HS-5 (cell line): ENCODE measurements at places on chromosomes 7 and 10.

- DNase-seq, result no peak
These were observed 87.5 kb upstream of the GJD4 start for GRCh38 chr10:35517431-35518181.

DNA sequence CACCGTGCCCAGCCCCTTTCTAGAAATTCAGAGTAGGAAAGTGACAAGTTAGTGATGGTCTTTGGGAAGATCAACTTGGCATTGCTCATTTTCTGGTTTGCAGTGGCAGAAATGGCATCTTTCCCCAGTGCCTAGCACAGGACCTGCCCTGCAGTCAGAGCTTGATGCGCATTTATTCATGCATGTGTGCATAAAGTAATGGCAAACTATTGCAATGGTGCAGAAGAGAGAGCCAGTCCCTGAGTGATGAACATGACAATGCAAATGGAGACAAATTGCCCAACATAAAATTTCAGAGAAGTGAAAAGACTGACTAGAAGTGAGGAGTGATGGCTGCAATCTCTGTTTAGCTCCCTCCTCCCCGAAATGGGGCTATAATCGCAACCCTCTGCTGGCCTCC is 268.2 kb downstream of the CCSER2 start:
- DNase-seq, result no peak

DNA sequence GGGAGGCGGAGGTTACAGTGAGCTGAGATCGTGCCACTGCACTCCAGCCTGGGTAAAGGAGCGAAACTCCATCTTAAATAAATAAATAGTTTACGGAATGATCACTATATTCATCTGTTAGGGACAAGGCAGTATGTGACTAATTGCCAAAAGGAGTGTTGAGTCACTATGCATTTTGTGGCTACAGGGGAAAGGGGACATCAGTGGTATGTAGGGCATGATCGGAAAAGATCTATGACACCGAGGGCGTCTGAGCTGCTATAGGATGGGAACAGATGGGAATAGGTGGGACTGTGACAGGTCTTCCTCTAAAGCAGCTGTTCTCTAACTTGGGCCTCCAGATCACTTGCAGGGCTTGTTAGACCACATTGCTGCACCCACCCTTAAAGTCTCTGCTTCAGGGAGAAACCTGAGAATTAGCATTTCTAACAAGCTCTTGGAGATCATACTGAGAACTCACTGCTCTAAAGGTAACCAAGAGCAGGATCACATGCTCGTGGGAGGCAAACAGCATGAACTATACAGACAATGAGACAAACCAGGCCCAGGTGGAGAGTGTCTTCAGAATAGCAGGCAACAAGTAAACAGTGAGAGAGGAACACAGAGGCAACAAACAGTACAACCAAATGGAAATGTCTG is 65.1 kb upstream of the ITGA8 start:
- DNase-seq, result no peak

DNA sequence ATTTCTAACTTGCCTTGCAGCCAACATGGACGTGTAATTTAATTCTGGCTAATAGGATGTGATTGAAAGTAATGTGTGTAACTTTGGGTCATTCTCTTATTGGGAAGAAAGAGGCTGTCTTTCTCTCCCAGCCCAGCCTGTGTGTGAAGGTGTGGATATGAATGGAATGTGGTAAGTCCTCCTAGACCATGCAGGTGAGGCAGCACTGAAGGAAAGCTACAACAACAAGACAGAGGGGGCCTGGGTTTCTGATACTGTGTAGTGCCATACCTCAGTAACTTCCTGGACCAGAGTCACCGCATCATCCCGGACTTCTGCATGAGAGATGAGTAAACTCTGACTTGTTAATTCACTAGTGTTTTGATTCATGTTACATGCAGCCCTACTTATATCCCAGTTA is 237.0 kb downstream of the EXOC4 start:
- no peak for DNase-seq

DNA sequence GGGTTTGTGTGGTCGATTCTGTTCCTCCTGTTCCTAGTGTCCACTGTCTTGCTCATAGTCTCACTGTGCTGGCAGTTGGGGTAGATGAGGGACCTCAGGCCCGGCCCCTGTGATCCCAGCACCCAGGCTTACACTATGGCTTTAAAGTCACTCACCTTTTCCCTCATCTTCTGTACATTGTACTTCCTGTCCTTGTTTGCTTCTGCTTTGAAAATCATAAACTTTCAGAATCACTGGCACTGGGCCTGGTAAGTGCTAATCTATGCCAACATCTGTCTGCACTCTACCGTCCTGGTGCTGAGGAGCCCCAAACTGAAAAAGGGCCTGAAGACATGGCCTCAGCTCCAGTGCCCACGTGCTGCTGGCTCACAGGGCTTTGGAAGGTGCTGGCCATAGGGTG is 5.7 kb upstream of the TAS2R60 start:
- DNase-seq, result no peak

- DNase-seq, result no peak
These were observed 19.9 kb upstream of the ZMIZ1 start for GRCh38 chr10:79048639-79049550.

GRCh38 chr10:34087095-34087418 is 728.0 kb downstream of the PARD3 start:
- no peak for DNase-seq

DNA sequence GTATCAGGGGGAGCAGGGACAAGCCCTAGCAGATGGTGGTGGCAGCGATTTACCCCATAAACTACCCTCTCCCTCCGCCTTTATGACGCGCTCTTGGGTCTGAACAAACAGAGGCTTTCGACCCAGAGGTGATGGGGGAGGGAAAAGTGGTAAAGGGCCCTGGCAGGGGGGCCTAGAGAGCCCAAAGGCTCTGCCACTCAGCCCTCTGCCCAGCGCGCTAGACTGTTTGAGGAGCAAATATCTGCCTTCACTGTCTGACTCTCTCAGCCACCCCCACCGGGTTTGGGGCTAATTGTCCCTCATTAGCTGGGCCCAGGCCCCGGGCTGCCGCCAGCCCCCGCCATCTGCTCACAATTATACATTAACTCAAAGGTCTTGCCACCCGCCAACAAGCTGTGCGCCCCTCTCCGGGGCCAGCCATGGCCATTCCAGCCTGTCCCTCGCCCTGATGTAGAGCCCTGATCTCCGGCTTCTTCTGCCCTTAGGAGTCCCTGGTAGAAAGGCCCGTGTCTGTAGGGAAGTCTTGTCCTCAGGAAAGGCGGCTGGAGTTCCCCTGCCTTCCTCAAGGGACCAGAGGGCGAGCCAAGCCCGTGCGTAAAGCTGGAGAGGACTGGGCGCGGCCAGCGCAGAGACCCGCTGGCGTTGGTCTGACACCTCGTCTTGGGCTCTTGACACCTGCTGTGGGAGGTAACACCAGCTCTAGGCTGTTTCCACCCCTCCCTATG is 1.9 kb upstream of the PAX4 start:
- no peak for DNase-seq

DNA sequence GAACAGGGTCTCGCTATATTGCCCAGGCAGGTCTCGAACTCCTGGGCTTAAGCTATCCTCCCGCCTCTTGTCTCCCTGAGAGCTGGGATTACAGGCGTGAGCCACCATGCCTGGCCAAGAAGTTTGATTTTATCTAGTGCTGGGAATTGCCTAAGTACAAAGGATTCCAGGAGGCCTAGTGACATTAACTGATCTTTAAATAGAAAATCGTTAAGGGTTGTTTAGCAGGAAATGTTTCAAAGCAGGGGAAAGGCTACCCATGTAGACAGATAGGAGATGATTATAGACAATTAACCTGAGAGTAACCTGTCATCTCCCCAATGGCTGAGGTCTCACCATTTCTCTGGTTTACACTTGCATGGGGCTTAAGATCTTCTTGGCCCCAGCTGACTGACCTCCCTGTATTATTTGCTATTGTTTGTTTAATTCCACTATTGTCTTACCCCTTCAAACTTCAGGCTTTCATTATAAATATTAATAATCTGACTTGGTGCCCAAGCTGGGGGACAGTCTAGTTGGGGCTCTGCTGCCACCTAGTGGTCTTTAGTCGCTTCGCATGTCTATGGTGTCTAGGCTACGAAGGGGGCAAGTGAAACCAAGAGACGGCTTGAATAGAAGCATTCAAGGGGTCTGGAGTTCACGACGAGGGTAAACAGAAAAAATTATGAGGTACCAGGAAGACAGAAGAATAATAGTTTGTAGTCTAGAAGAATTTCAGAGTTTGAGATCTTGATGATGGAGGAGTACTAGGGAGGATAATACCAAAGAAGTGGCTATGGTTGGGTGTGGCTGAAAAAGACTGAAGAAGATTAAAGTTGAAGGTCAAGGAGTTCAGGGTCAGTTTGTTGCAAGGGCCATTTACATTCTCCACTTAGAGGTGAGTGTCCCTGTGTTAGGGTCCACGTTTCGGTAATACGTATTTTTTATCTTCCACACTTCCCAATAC is 40.4 kb upstream of the BPGM start:
- DNase-seq, result no peak

GRCh38 chr10:128498378-128498730 is 372.1 kb upstream of the MKI67 start:
- no peak for DNase-seq

GRCh38 chr7:123647106-123647730 is 8.4 kb upstream of the LMOD2 start:
- no peak for DNase-seq

- no peak for DNase-seq
These were observed 49.7 kb downstream of the COL17A1 start for GRCh38 chr10:104036069-104036384.

DNA sequence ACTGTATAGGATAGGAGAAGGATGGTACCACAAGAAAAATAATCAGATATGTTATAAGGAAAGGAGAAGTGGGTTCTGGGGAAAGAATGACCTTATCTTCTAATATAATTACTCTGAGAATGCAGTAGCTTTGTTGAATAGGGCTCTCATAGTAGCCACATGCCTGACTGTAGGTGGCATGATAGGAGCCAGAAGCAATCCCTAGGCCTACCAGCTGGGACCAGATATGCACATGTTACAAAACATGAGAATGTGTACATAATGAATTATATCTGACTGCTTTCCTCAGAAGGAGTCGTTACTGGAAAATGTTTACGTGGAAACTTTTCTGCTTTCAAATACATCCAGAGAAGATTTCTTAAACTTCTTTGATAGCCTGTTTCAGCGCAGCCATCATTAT is 53.2 kb upstream of the FAM3C start:
- DNase-seq, result no peak

DNA sequence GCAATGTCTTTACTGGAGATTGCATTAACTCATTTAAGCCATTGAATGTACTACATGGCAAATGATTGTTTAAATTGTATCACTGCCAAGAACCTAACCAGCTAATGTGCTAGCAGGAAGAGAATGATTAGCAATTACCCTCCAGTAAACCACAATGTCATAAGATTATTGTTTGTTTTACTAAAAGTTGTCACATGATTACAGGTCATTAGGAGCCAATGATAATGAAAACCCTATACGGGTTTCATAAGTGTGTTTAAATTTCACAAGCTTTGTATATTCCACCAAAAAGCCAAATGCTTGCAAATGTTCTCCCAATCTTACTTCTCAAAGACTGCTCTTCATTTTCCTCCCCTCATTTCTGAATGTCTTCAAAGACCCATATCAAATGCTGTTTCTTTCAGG is 76.5 kb upstream of the PPP1R3C start:
- no peak for DNase-seq

GRCh38 chr7:22110227-22110839 is 164.6 kb upstream of the CDCA7L start:
- DNase-seq, result peak; percentile 97

DNA sequence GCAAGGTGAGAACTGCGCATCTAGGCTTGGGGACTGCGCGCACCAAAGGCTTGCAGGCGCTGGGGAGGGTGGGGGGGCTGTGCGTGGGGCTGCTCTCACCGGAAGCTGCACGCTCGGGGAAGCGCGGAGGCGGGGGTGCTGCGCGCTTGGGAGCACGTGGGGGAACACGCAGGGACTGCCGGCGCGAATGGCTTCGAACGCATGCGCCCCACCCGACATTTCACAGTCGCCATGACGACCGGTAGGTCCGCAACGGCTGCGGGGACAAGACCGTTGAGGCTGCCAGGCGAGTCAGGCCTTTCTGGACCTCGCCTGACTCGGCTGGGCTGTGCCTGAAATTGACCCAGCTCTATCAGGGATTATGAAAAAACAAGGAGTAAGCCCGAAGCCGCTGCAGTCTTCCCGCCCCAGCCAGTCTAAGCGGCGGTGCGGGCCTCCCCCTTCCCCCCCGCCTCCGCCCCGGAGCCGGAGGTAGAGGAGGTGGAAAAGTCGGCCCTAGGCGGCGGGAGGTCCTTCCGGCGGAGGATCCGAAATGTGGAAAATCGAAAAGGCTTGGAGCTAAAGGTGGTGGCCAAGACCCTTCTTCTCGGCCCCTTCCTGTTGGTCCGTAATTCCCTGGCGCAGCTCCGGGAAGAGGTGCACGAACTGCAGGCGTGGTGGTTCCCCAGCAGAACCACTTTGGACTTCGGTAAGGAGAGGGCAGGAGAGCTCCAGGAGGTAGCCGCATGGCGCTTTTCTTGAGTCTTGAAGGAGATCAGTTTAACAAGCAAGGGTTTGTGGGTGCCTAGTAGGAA is 34.9 kb upstream of the STEAP1 start:
- DNase-seq, result peak; percentile 10

DNA sequence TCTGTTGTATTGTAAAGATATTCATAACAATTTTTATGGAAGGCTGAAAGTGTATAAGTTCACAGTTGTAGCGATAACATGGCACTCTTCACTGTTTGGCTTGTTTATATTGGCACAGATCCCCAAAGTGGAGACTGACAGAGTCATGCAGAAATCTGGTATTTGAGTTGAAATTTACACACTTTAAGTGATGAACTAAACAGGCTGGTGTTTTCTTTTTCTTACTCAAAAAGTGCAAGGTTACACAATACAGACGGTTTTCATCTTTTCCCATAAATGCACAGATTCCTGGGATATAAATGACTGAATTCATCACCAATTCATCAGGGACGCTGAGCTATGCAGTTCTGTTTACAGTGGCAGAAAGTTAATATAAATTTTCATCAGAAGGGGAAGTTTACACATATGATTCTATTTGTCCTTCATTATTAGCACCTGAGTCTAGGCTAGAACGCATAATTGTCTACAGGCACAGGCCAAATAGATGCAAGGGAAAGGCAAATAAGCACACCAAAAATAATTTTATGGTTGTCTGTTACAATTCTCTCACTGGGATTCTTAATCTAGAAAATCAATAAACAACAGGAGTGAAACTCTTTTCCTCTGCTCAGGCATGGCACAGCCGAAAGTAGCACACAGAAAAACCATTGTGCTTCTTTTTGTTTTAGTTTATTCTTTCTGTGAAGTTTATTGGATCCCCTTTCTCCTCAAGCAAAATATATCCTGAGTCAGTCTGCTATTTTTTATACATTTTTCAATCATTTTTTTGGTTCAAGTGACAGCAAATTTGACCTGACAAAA is 88.0 kb downstream of the FOXP2 start:
- DNase-seq, result no peak

DNA sequence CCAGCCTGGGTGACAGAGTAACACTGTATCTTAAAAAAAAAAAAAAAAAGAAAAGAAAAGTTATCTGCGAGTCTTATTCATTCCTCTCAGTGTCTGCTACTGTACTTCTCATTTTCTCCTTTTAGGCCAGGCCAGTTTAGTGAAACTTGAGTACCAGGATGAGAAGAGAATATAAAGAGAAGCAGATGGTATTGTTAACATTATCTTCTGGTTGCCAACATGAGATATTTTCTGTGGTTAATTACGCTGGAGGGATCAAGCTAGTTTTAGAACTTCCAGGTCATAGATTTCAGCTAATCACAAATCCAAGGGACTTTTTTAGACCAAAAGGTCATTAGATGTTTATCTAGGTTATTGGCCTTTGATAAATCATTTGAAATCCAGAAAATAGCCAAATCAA is 252.6 kb upstream of the SMIM30 start:
- no peak for DNase-seq

- no peak for DNase-seq
These were observed 1.7 kb upstream of the NKX6-2 start for GRCh38 chr10:132787495-132788179.

GRCh38 chr10:59513558-59513957 is 151.2 kb upstream of the FAM13C start:
- DNase-seq, result no peak
